ENCODE measurements at places on chromosomes 2 and 18.

DNA sequence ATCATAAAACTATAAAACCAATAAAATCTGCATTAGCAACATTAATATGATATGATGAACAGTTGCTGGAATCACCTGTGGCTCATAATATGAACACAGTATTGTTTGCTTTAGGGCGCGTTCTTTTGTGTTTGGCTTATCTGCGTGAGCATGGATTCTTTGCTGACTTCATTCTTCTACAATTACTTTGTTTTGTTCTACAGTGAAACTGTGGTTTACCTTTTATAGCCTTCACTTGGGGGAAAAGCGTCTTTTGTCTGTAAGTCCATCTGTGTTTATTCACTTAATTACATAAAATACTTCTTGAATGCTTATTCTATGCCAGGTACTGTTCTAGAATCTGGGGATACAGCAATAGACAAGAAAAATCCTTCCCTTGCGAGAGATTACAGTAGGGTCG, 74.0 kb upstream of the SEC11C start:
- DNase-seq = no peak

DNA sequence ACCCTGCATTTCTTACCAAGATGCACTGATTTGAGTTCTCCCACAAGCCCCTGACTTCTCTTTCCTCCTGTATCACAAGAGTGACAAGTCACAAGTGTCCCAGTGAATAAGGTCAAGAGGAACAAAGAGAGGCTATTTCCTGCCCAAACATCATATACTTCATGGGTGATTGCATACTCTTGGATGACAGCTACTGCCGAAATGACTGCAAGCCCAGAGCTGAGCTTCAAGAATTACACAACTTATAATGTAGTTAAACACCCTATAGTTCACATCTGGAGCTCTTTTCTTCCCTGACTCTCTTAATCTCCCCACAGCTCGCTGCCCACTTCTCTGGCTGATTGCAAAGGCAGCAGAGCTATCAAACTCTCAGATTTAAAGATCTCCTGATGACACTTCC, 289.7 kb upstream of the PARD3B start:
- DNase-seq = no peak

DNA sequence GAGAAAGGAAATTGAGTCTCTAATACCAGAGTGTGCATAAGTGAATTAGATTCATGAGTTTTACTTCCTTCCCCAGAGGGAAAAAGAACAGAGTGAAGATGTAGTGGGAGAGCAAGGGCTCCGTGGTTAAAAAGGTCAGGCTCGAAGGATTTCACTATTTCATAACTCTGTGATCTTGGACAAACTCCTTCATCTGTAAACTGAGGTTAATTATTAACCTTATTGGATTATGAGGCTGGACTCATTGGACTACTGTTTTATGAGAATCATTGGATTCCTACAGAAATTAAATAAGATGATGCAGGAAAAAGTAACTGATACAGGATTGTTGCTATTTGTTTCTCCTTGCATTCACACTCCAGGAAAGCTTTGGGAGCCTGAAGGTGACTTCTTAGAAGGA, 45.0 kb downstream of the SRD5A2 start:
- no peak for DNase-seq

GRCh38 chr18:56393870-56394269, 244.5 kb downstream of the TXNL1 start:
- DNase-seq = no peak

DNA sequence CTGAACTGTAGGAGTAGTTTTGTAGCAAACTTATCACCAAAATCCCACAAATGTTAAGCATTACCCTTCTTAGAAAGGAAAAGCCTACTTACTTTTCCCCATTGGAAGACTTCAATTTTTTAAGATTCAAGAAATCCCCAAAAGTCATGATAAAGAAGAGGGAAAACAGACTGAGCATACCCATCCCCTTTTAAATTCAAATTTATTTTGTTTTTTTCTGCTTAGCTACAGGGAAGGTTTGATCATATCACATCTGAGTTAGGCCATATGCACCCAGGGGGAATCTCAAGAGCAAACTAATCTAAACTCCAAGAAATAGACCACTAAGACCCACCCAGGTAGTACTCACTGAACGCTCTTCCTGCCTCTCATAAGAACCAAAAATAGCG, 174.6 kb downstream of the TGIF1 start:
- no peak for DNase-seq

- DNase-seq = no peak
Measured at GRCh38 chr2:219314804-219315468, 5.7 kb upstream of the PTPRN start.

DNA sequence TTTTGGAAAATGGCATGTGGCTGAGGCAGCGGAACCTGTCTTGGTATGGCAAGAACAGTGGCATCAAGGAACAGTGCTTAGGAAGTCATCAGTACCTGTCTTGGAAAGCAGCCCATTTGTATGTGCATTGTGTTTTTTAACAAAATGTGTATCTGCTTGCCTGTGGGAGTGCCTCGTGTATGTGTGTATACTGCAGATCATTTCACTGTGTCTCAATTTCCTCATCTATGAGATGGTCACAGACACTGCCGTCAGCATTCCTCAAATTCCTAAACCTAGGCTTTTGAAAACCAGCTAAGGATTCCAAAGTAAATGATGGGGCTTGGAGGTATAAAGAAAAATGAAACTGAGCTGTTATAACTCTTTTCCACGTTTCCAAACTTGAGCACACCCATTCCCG, 441.3 kb downstream of the RND3 start:
- DNase-seq = no peak

DNA sequence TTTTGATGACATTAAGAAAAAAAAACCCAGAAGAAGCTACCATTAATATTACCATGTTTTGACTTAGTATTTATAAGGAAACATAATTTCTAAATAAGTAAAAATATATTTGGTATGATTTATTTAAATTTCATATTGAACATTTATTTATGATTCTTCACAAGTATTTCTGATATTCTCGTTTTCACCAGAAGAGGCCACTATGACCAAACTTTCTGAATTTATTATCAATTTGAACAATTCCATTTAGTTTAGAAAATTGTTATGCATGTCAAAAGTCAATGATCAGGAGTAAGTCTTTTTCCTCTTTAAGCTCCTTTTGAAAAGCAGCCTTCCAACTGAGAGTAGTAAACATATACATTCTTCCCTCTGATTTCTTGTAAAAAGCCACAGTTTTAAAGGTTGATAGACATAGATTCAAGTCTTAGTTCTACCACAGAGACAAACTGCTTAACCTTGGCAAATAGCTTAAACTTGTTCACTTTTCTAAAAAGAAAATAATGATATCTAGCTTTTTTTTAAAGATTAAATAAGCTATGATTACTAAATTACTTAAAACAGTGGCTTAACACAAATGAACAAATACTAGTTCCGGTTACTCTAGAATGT, 329.9 kb downstream of the TRIB2 start:
- DNase-seq = no peak

- no peak for DNase-seq
Measured at GRCh38 chr2:163469561-163469962, 266.2 kb downstream of the FIGN start.

DNA sequence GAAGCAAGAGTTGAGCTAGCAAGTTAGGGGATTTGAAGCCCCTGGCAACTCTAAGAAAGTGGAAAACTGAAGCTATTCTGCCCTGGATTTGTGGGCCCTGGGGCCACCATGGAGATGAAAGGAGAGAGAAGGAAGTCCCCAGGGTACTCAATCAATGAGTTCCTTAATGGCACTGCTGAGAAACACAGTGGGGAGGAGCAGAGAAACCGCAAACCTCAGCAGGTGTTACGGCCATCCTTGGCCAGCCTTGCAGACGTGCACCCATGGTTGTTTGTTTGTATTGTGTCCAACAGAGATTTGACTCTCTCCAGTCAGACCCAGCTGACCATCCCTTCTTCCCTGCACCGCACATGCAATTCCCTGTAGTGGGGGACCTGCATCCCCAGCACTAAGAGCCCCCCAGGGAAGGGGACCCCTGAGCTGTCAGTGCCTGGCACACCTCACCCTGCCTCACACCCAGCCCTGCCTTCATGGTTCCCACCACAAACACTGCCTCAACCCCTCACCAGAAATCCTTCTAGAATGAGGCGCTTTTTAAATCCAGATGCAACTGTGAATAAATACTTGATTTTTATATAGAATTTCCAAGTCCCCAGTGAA, 255.3 kb downstream of the SH3BP4 start:
- no peak for DNase-seq

DNA sequence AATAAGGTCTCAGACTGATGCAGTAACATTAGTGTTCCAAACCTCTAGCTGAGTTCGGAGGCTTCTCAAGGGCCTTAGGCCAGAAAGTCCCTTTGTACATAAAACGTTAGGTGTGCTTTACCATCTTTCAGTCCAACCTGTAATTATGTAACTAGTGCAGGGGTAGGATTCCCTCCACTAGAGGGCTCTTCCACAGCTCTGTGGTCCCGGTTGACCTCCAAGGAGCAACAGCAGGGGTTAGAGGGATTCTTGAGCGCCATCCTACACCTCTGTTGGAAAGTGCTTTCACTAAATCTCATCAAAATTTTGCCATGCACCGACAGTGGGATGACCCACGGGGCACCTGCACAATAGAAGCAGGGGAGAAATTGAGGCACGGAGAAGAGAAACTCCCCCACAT, 155.8 kb upstream of the LRP1B start:
- DNase-seq = no peak

DNA sequence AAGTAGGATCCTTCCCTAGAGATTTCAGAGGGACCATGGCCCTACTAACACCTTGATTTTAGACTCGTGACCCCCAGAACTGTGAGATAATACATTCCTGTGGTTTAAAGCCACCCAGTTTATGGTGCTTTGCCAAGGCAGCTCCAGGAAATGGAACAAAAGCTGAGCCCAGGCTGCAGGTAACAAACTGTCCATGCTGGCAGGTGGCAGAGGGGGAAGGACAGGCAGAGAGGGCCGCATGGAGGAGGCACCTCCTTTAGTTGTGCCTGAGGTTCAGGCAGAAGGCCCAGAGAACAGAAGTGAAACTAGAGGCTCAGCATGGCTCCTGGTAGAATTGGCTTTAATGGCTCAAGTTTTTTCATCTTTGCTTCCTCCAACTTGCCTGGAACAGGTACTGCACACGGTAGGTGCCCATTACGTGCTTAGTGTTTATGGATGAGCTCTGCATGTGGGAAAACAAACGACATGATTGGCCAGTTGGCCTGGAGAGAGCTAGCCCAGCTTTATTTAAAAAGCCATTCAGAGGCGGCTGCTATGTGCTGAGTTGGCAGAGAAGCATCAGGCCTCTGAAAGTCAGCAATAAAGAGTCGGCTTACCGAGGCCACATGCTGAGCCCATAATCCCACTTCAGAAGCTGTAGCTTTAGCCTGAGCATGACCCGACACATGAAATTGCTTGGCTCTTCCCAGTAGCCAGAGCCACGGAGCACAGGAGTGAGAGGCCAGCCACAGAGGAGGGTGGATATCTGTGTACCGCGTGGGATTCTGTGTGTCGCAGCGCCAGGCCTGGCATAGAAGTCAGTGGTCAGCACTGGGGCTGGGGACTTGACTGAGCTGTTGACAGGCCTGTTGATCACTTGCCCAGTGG, 36.5 kb downstream of the HS1BP3 start:
- no peak for DNase-seq

- DNase-seq = no peak
Measured at GRCh38 chr2:227661025-227661649, 5.5 kb upstream of the SCYGR5 start.

- DNase-seq = no peak
Measured at GRCh38 chr2:104476075-104476474, 377.8 kb upstream of the POU3F3 start.

DNA sequence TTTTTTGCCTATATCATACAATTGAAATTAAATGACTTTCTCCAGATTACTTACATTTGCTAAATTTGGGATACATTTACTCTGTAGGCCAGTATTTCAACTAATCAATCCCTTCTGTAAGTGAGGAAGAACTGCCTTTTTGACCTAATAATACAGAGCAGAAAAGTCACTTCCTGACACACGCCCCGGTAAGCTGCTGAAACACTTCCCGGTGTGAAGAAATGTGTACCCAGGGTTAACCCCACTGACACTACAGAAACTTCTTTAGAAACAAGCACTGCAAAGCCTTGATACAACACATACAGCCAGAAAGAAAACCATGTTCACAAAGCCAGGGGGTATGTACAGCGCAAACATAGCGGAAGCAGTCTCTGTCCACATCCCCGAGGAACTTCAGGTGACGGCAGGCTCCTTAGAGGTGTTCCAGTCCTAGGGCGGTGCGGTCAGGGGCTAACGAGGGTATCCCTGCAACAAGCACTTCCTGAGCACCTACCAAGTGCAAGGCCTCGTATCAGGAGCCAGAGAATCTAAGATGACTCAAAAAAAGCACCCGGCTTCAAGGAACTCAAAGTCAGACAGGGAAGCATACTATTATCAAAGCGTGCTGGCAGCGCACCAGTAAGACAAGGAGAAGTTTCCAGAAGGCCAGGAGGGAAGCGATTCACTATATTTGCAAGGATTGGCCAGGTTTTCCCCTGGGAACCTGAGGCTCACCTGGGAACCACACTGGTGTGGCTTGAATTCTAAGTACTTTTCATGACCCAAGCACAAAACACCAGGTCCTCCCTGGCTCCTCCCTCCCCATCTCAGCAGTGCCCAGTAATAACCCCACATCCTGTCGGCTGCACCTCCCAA, 46.6 kb downstream of the ZNF516 start:
- no peak for DNase-seq

GRCh38 chr2:158716921-158717320, 78.2 kb upstream of the DAPL1 start:
- no peak for DNase-seq

- DNase-seq = no peak
Measured at GRCh38 chr18:28175150-28175929, 1.6 kb downstream of the CDH2 start.

DNA sequence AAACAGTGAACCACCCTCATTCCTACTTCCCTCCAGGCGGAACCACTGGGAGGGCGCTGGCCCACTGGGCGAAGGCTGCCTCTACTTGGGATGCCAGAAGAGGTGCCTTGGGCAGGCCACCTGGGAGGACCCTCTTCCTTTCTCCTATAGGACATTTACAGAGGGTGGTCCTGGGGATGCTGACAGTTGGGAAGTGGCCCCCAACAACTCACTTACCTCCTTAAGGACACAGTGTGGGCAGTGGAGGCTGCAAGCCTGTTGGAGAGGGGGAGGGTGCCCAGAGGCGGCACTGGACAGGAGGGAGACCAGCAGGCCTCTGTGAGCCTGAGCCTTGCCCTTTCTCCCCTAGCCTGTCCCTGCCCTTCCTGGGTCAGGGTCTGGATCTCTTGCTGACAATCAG, 346.4 kb upstream of the HS6ST1 start:
- no peak for DNase-seq

DNA sequence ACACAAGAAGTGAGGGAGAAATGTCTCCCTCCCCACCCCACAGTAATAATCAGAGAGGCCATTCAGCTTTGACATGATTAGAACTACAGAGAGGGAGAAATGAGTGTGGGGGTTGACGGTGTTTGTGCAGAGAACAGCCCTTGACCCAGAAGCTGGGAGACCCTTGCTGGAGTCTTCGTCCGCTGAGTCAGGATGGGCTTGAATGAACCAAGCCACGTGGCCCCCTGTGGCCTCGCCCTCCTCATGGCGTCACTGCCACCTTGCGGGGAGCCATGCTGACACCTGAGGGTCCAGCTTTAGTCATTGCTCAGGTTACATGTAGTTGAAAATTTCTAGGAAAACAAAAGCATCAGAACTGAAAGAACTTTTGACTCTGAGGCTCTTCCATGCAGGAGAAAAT, 101.2 kb downstream of the DGKD start:
- no peak for DNase-seq

- DNase-seq = no peak
Measured at GRCh38 chr2:55309446-55309845, 40.4 kb upstream of the MTIF2 start.
